ENCODE measurements at places on chromosomes 11 and 22.

DNA sequence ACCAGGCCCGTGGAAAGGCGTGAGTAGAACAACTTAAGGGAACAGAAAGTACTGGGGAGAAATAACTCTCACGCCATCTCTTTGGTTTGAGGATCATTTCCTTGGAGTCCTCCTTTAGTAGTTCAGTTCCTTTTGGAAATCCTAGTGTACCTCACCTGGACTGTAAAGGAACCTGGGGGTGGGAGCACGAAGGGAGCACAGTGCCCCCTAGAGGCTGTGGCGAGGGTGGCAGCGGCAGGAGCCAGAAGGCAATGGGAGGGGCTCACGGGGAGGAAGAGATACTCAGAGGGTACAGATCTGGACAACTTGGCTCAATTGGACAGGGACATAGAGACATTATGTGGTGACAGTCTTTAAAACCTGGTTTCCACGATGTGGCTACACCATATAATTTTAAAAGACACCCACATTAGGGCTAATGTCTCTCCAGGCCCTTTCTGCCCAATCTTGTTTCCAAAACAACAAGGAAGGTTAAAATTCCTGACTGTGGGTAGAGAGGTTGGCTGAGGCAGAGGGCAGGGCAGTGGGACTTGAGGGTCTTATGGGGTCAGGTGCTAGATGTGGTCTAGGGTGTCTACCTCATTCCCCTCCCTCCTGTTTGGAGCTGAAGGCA lies 87.0 kb downstream of the CSNK2A3 start:
- peak; percentile 16 for DNase-seq

- DNase-seq, result no peak
These were observed 211.1 kb downstream of the BRD1 start for GRCh38 chr22:49616356-49617231.

- DNase-seq, result no peak
These were observed 22.8 kb upstream of the TP53AIP1 start for GRCh38 chr11:128965485-128965884.

DNA sequence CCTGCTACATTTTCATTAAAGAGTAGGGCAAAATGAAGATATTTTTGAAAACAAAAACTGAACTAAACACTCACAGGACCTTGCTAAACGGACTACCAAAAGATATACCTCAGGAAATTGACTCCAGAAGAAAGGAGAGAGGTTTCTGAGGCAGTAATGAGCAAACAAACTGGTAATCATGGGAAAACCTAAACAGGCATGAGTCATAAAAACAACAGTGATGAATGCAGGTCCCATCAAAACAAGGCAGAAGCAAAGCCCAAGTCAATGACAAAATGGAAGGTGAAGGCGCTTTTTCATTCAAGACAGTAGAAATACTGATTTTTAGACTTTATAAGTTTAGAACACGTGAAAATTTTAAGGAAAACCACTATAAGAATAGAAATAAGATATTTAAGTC lies 104.5 kb downstream of the EFCAB6 start:
- no peak for DNase-seq

DNA sequence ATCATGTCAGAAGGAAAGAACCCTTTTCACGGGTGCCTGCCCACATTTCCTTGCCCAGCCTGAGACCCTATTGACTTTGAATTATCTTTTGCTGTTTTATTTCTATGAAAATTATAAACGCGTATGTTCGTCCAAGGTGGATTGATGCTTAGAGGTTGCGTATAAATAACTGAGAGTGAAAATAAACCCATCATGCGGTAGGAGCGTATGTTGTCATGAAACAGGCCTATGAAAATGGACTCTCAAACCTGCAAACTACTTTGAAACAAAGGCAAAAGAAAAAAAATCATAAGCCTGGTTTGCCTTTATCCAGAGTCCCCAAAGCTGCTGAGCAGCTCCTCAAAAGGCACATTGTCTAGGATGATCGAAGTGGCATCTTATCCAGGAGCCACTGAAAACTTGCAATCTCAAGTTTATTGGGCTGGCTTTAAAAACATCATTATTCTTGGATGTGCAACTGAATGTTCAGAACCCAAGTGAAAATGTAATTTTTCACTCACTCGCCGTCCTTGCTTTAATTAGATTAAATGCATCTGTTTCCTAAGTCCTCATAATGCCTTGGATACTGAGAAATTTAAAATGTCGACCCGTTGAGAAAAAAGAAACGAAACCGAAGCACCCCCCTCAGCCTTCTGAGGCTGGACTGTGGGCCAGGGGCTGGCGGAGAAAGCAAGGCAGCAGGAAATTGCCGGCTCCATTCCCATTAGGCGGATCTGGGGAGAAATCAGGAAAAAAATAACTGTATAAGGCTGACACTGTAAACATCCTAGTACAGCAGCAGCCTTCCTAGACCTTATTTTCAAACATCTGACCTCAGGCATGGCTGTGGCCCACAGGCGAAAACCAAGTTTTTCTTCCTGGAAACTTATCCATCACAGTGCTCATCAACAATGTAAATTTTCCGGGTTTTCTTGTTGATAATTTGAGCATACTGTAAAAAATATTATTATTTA lies 82.9 kb upstream of the PPARA start:
- no peak for DNase-seq

- no peak for DNase-seq
These were observed 562 bp downstream of the DGAT2 start for GRCh38 chr11:75768909-75769771.

- DNase-seq, result peak; percentile 88
These were observed 616 bp downstream of the PNPLA2 start for GRCh38 chr11:819129-819931.
